ENCODE measurements at places on chromosomes 5 and 9.

DNA sequence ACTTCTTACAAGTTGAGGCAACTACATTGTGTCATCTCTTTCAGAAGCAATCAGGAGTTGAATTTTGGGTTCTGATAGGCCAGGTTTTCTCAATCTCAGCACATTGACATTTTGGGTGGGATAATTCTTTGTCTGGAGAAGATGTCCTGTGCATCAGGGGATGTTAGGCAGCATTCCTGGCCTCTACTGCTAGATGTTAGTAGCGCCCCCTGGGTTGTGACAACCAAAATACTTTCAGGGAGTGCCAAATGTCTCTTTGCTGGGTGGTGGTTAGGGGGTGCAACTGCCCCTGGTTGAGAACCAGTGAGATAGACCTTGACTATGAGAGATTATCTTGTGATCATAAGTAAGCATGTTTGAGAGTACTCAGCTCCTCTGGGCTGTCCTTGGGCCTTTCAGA, 164.3 kb upstream of the KLF9 start:
- no peak for DNase-seq

GRCh38 chr5:179316982-179317381, 28.3 kb downstream of the ADAMTS2 start:
- no peak for DNase-seq

- DNase-seq, result peak; percentile 73
Measured at GRCh38 chr5:159156426-159157238, 52.7 kb downstream of the RNF145 start.

DNA sequence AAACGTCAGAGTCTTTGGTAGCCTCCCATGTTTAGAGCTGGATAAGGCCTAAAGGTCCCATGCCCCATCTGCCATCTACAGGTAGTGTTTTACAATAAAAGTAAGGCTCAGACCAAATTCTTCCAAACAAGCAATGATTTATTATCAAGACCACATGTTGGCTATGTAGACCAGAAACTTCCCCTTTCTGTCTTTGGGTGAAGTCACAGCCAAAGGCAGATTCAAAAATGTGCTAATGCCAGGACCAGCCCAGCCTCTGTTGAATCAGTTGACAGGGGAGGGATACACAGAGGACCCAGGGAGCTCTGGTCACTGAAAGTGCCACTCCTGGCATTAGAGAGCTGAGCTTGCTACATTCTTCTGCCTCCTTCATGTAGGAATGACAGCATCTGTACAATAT, 360.8 kb downstream of the NTRK2 start:
- DNase-seq, result no peak

- DNase-seq, result no peak
Measured at GRCh38 chr9:23220957-23221356, 605.1 kb downstream of the ELAVL2 start.

DNA sequence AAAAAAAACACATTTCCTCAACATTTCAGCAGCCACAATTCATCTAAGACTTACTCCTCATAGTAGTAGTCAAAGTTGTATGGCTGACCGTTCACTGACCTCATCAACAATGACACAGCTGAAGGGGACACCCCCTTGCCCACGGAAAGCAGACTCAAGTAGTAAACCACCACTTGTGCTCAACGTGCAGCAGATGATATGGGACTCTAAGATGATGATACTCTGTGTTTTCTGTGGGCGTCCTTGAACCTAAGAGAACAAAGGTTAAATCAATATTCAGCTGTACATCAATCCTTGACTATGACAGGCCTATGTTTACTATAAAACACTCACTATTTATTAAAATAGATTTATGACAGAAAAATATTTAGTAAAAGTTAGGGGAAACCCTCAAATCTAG, 71.6 kb downstream of the SETX start:
- no peak for DNase-seq

GRCh38 chr5:111755942-111756381, 1.0 kb downstream of the NREP start:
- DNase-seq, result peak; percentile 79

DNA sequence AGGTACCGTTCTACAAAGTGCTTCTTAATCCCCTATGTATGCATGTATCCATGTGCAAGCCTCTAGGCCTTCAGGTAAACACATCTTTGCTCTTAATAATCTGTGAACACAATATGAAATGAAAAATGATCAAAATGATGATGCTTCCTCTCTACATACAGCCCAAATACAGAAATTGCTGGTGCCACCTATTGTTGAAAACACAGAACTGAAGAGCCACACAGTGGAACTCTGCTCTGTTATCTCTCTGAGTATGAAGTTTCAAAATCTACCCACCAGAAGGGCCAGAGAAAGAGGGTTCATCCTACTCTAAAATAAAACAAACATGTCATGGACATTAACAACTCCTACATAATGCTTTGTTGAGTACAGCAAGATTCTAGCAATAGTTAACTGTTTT, 71.3 kb downstream of the GLIS3 start:
- peak; percentile 49 for DNase-seq

DNA sequence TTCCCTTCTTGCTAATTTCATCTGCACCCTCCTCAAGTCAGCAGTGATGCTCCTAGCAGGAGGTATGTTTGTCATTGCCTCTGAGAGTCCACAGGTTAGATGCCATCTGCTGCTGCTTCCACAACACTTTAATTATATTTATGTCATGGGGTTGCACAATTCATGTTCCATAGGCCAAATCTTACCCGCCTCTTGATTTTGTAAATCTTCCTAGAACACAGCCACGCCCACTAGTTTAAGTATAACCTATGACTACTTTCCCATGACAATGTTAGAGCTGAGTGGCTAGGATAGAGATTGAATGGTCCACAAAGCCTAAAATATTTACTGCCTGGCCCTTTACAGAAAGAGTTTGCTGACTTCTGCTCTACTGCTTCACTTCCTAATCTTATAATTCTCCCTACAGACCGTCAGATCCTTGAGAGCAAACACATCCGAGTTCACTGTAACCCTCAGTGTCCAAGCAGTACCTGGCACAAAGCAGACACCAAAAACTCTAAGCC, 21.1 kb downstream of the LIFR start:
- no peak for DNase-seq

DNA sequence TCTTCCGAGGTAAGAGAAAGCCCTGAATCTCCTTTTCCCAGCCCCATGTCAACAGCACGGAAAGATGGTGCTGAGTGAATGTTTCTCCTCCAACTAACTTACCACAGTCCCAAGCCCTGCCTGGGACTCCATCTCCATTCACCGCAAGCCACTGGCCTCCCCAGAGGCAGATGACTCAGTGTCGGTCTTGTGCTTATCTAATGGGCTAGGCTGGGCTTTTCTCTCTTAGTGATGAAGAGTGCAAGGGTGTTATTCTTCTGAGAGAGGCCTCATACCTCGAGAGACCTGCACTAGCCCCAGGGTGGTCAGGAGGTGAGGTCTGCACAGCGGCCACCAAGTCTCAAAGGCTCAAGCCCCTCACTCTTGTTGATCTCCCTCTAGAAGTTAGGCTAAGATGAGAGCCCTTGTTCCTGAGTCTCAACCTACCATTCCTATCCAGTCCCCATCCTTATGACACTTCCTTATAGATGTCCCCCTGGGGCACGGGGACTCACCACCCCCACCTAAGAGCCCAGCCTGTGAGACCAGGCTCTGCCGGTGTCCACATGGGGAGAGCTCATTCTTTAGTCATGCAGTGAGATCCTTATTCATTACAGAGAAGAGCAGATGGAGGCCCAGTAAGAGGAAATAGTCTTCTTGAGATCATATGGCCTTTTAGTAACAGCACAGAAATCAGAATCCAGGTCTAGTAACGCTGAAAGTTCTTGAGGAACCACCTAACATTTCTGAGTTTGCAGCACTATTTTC, 127.0 kb downstream of the SAXO1 start:
- peak; percentile 73 for DNase-seq

DNA sequence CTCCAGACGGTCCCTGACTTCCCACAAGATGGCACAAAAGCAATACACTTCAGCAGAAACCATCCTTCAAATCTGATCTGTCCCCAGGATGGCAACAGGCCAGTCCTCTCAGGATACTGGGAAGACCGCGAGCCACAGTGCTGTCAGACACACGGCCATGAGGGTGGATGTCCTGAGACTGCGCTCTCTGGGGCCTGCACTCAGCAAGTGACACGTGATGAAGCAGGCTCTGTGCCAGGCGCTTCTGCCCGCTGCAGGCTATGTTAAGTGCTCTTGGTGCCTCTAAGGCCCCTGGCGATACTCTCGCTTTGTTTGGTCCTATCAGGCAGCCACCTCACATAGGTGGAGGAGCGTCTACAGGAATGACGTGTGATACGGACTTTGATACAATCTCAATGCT, 7.1 kb downstream of the BRD9 start:
- DNase-seq, result no peak
